ENCODE measurements at places on chromosomes 16 and 17.

DNA sequence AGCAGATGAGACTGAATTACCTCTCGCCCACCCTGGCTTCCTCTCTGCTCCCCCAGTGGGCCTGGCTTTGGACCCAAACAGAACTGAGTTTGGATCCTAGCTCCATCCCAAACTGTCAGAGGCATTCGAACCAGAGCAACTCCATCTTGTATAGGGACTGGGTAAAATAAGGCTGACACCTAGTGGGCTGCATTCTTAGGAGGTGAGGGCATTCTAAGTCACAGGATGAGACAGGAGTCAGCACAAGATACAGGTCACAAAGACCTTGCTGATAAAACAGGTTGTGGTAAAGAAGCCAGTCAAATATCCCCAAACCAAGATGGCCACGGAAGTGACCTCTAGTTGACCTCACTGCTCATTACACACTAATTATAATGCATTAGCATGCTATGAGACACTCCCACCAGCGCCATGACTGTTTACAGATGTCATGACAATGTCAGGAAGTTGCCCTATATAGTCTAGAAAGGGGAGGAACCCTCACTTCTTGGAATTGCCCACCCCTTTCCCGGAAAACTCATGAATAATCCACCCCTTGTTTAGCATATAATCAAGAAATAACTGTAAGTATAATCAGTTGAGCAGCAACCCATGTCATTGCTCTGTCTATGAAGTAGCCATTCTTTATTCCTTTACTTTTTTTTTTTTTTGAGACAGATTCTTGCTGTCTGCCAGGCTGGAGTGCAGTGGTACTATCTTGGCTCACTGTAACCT is 44.4 kb downstream of the LYRM1 start:
- no peak for DNase-seq

DNA sequence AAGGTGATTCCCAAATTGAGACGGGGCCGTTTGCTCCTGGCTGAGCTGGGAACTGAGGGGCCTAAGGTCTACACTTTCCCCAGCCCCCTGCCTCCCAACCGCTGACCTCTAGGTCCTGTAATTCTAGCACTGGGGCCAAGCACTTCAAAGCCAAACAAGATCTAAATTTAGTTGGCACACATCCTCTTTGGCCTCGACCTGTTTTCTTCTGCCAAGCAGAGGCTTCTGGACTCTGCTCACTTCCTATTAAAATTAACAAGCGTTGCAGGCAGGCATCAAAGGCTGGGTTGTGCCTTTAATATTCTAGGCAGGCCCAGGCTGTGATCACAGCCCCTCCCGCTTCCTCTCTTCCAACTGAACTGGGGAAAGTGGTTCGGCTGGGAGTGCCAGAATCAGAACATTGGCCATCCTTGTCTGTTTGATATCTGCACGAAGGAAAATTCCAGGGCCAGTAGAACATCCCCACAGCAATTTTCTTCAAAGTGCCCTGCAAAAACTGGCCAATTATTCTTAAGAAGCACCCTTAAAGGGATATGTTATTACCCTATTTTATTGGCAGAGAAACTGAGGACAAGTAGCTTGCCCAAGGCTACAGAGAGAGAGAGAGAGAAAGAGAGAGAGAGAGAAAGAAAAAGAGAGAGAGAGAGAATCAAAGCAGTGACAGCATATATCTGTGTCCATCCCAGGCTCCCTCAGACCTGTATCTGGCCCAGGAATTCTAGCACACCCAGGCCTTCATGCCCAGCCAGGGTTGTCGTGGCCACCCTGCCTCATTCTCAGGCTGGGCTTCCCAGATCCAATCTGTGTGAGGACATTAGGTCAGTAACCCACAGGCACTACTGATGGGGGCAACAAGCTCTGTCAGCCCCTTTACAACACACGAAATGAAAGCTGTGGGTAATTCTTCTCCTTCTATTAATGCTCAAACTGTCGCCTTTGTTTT is 12.8 kb upstream of the MT4 start:
- no peak for DNase-seq

- DNase-seq: no peak
Measured at GRCh38 chr17:34761646-34762045, 182.3 kb downstream of the TMEM132E start.

- DNase-seq: no peak
Measured at GRCh38 chr17:52986056-52986662, 827.6 kb upstream of the CA10 start.

- no peak for DNase-seq
Measured at GRCh38 chr16:88333848-88334777, 48.6 kb upstream of the ZNF469 start.

GRCh38 chr17:65431116-65431515 is 130.3 kb downstream of the AXIN2 start:
- DNase-seq: no peak

DNA sequence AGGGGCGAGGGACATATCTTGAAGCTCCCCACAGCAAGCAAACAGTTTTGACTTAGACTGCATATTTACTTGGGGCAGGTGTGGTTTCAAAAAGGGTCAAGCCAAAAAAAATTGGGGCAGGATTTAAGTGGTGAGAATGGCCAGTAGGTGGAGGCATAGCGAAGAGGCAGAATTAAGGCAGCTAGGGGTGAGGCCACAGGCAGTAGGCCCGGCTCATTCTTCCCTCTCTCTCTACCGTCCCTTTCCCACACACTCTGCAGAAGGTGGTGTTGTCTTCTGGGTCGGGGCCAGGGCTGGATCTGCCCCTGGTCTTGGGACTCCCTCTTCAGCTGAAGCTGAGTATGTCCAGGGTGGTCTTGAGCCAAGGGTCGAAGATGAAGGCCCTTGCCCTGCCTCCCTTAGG is 2.6 kb downstream of the SHBG start:
- no peak for DNase-seq

DNA sequence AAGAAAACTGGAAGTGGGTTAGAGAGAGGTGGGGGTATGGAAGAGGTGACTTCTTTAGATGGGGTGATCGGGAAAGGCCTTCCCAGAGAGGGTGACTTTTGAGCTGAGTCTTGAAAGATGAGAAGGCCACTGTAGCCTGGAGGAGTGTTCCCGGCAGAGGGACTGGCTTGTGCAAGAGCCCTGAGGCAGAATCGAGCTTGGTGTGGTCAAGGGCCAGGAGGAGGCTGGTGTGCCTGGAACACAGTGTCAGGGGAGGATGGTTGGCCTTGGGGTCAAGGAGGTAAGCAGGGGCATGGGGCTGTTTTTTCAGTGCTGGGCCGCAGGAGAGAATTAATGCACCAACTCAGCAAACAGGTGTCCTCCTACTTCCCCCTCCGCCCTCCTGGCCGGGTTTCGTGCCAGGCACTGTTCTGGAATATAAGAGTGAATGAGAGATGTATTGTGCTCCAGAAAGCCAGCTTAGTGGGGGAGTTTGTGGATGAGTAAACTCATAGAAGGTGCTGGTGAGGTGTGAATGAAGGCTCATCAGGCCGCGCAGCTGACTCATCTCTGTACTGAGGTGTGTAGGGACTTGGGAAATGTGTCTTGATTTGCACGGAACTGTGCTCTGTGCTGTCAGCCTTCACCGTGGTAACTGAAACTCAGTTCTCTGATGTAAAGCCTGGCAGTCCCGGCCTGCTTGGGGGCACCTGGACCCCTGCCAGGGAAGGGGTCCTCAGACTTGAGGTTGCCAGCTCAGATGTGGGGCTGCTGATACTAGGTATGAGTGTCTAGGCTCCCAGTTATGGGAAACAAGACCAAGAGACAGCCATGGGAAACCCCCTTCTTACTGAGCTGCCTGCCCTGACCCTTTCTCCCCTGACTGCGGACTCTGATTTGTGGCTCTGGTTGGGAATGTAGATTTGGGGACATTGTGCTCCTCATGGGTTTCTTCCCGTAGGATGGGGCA is 15.3 kb downstream of the KSR1 start:
- DNase-seq: peak; percentile 72

DNA sequence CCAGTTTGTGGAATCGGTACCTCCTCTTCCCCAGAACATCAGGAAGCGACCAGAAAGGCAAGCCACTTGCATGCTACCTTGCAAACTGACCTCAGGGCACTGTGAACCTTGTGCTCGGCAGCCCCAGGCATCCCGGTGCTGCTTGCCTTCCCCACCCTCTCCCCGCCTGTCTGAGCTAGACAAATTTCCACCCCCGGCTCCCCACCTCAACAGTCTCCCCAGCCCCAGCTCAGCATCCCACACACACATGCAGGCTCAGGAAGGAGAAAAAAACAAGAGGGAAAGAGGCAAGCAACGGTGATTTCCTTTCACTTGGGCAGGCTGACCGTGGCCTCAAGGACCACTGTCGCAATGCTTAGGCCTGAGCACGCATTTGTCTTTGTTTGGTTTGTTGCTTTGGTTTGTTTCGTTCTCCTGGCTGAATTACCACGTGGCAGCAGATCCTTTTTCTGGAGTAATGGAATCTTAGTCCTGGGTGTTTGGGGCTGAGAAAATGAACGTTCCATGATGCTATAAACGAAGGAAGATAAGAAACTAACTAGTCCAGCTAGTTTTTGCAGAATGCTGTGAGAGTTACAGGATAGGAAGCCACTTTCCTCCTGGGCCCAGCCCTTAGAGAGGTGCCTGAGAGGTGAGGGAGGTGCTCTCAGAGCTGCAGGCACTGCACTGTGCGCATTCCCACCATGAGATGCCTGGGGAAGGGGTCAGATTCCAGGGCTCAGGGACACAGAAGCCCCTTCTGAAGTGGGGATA is 27.9 kb downstream of the SDK2 start:
- no peak for DNase-seq

DNA sequence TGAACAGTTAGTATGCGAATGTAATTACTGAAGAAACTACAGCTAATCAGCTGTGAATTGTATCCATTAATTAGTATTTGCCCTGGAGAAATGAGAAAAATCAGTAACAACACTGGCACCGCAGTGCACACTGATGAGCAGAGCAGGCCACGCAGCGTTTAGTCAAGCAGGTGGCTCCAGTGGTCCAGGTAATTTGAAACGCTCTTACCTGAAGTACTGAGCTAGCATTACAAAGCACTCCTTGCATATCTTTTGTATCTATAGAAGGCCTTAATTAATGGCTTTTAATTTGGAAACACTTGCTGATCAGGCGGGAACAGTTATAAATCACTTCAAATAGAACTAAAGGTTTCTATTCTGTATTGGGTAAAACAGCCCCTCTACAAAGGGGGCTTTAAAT is 76.4 kb downstream of the TOX3 start:
- no peak for DNase-seq

- no peak for DNase-seq
Measured at GRCh38 chr16:66538910-66539309, 11.0 kb downstream of the TK2 start.

- DNase-seq: no peak
Measured at GRCh38 chr17:83194186-83194561, 114.8 kb downstream of the METRNL start.

- no peak for DNase-seq
Measured at GRCh38 chr17:37848690-37849616, 75.3 kb upstream of the TBC1D3K start.

DNA sequence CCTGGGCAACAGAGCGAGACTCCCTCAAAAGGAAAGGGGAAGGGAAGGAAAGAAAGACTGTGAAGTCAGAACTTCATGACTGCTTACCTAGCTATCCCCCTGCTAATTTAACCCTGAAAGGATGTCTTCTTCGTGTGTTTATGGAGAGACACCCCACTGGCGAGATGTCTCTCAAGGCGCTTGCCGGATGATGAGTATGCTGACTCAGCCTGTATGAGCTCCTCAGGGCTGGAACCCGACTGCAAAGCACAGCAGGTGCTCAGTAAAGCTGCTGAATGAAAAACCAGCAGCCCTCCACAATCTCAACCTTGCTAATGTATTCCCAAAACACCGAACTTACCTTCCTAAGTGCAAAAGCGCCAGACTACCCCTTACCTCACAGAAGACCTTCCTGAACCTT is 2.3 kb downstream of the ANKFY1 start:
- no peak for DNase-seq

DNA sequence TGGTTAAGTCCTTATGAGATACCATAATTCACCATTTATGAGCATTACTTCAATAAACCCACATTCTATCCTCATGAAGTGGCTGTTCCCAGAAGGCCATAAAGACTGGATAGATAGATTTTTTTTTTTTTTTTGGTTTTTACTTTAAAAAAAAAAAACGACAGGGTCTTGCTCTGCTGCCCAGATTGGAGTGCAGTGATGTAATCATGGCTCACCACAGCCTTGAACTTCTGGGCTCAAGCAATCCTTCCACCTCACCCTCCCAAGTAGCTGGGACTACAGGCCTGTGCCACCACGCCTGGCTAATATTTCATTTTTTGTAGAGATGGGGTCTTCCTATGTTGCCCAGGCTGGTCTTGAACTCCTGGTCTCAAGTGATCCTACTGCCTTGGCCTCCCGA is 102.3 kb downstream of the XYLT1 start:
- no peak for DNase-seq

GRCh38 chr17:410543-411401 is 58.2 kb upstream of the RPH3AL start:
- DNase-seq: peak; percentile 45

- peak; percentile 75 for DNase-seq
Measured at GRCh38 chr16:8936421-8936820, 27.3 kb downstream of the USP7 start.

GRCh38 chr16:4182581-4183236 is 59.2 kb downstream of the SRL start:
- DNase-seq: no peak

- no peak for DNase-seq
Measured at GRCh38 chr17:47808830-47809480, 12.6 kb downstream of the OSBPL7 start.

- DNase-seq: no peak
Measured at GRCh38 chr16:85735225-85735635, 15.7 kb downstream of the C16orf74 start.

DNA sequence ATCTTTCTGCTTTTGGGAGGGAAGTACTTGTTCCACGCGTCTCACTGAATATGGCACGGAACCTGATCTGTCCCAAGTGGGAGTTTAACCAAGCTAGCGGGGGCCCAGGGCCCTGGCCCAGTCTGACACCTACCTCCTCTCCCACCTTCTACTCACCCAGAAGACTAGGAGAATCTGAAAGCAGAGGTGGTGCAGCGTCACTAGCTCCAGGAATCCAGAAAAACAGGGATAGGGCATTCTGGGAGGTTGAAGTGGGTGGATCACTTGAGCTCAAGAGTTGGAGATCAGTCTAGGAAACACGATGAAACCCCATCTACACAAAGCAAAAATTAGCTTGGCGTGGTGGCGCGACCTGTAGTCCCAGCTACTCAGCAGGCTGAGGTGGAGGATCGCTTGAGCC is 163.5 kb upstream of the ZNF267 start:
- no peak for DNase-seq

GRCh38 chr17:17963066-17963465 is 9.1 kb downstream of the TOM1L2 start:
- no peak for DNase-seq

GRCh38 chr16:83433201-83433600 is 374.6 kb upstream of the HSBP1 start:
- no peak for DNase-seq

- no peak for DNase-seq
Measured at GRCh38 chr17:49469831-49470810, 25.0 kb upstream of the NGFR start.

GRCh38 chr17:37699285-37699973 is 45.4 kb downstream of the HNF1B start:
- DNase-seq: no peak

GRCh38 chr16:89034971-89035668 is 58.1 kb upstream of the CBFA2T3 start:
- no peak for DNase-seq
